C1 segment of cervical spinal cord (tissue), 14 donors: ENCODE measurements at places on chromosomes 12 and 14.

- DNase-seq: peak; percentile 39
Observed at GRCh38 chr14:103910262-103910935, 17.9 kb upstream of the TDRD9 start.

- no peak for DNase-seq
Observed at GRCh38 chr12:96989916-96990315, 82.9 kb downstream of the NEDD1 start.

DNA sequence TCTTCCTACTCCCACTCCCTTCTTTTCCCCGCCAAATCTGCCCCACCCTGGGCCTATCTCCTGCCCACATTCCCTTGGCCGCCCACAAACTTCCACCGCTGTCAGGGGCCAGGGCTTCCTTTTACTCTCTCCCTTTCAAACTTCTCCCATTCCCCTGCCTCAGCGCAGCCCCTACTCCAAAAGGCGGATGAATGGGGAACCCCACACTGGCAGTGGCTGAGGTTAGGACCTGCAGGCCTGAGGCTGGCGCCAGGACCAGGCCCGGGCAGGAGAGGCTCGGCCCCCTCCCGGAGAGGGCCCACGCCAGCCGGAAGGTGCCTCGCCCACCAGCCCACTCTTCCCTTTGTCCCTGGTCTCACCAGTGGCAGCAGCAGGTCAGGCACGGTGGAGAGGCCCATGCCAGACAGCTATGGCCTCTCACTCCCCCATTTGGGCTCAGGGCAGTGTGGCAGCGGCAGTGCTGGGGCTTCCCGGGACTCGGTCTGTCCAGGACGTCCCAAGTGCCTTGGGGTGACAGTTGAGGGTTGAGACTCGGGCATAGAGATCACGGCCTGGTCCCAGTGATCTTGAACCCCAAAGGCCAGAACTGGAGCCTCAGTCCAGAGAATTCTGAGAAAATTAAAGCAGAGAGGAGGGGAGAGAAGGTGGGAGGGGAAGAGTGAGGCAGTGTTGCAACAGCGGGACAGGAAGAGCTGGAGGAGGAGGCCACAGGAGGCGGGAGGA, at the start of gene TNFRSF1A:
Gene TNFRSF1A, minus strand, starts transcription at position 660 of the 723 bp plus-strand sequence. Its CDS starts 262 bp downstream, at position 398.
- DNase-seq: no peak

DNA sequence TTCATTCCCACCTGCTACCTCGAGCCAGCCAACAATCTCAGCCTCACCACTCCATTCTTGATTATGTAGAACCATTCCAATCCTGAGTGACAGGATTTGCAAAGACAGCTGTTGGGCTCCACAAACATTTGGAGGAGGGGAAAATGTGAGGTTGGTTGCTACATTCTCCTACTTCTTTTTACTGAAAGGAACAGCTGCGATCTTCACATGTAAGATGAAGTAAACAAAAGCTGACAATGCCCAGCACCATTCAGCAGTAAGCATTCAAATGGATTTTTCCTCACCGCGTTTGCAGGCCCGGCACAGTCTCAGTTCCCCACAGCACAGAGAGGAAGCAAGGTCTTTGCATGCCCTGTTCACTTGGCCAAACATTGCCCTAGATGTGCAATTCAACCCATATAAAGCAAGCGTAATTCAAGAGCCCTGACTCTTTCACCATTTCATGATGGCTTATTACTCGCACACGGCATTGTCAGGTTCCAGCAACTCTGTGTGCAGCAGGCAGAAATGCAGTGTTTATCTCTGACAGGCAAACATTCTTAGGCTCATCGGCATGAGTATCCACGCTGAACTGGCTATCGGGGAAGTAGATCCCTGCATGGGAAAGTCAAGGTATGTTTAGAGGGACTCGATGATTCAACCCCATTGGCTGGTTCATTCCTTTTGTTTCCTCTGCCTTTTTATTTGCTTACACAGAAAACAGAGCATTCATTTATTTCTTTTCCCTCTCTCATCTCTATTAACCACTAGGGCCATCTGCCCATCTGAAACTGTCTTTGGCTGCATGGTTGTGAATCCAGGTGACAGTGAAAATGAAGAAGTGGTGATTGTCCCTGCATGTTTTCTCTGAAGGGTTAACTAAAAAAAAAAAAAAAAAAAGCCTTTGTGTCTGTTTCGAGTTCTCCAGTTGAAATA, 236.1 kb upstream of the PLEKHG7 start:
- DNase-seq: peak; percentile 31

DNA sequence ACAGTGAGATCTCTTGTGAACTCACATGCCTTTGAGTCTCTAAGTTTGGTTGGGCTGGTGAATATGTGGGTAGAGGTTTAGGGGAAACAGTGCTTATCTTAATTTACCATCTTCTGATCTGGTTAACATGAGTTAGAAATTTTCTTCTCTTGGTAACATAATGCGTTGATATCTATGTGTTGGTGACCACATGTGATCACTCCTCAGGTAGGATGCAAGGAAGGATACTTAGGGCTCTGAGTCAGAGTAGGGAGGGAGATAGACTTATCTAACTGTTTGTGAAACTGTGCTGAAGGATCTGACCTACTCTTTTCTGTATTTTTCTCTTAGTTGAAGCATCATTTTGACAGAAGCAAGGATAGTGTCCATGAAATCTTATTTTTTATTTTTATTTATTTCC, 23.1 kb downstream of the FAM234B start:
- no peak for DNase-seq

- no peak for DNase-seq
Observed at GRCh38 chr14:63992858-63993257, 140.1 kb downstream of the SYNE2 start.

GRCh38 chr12:13193505-13194231, 2.9 kb upstream of the EMP1 start:
- no peak for DNase-seq

DNA sequence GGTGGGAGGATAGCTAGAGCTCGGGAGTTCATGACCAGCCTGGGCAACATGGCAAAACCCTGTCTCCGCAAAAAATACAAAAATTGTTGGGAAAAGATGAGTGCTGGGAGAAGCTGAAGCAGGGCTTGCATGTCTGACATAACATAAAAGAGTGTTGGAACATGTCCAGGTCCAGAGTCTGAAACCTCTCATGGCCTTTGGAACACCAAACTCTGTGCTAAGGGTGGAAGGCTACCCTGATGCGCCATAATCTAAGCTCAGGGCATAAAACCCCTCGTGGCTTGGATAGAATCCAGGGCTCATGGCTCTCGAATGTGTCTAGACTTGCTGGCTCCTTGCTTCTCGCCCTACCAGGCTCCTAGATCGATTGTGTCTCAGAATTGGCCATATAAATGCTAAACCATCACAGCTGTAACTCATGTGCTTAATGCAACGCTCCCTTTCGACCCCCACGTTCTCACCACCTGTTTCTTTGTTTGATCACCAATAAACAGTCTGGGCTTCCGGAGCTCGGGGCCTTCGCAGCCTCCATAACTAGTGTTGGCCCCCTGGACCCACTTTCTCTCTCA, 6.7 kb upstream of the CLEC7A start:
- no peak for DNase-seq
